ENCODE measurements at places on chromosomes 5 and 9. TPM values are rescaled to one million over a fixed set of nuclear protein-coding genes. Genes with fewer than 3 reads are reported as not detected.

KDM3B gene
- total RNA-seq = 23.8 TPM

LHX6 gene
- not detected for total RNA-seq

SET gene
- total RNA-seq = 341 TPM

ABLIM3 gene
- 7.6 TPM for total RNA-seq

ADGRD2 gene
- total RNA-seq = not detected

PHF24 gene
- under 0.01 TPM for total RNA-seq

KIF4B gene
- not detected for total RNA-seq

CYLC2 gene
- total RNA-seq = not detected
